Pancreas (tissue), 10 donors: ENCODE measurements at places on chromosomes 4 and X.

- DNase-seq, result no peak
These were observed 52.3 kb downstream of the PKD2 start for GRCh38 chr4:88059766-88060165.

- DNase-seq, result no peak
These were observed 193.4 kb upstream of the MID1 start for GRCh38 chrX:10813761-10814160.

GRCh38 chrX:6732101-6732500, 197.2 kb upstream of the VCX3A start:
- no peak for DNase-seq

GRCh38 chr4:133982533-133983224, 218.9 kb downstream of the PABPC4L start:
- DNase-seq, result no peak

DNA sequence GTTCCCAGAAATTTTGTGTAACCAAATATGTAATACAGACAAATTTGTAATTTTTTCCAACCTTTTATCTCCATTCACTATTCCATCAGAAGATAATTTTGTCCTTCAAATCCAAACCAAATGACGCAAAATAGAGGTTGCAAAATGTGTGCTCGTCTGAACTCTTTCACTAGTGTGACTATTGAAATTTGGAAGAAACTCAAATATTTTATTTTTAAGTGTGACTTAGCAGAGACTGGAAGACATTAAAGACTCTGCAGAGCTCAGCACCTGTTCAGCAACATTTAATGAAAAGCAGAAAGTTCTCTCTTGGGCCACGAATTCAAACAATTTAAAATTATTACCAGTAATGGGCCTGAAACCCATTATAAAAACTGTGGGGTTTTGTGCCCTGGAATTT, 30.0 kb upstream of the APELA start:
- no peak for DNase-seq

GRCh38 chrX:40157228-40158035, 59.7 kb upstream of the BCOR start:
- no peak for DNase-seq

GRCh38 chr4:52704133-52704532, 45.0 kb upstream of the USP46 start:
- no peak for DNase-seq
